NCI-H1930 (cell line): ENCODE measurements at places on chromosomes 13 and 19.

- no peak for DNase-seq
These were observed 2.2 kb downstream of the ABCC4 start for GRCh38 chr13:95298971-95299621.

- DNase-seq, result no peak
These were observed 389.5 kb downstream of the KCNRG start for GRCh38 chr13:50404769-50405168.

- peak; percentile 74 for DNase-seq
These were observed 5.0 kb downstream of the KLK4 start for GRCh38 chr19:50906217-50906616.

- DNase-seq, result no peak
These were observed 120.2 kb downstream of the URI1 start for GRCh38 chr19:30062065-30062906.

- no peak for DNase-seq
These were observed 29.1 kb upstream of the CSNK1A1L start for GRCh38 chr13:37134411-37135041.

DNA sequence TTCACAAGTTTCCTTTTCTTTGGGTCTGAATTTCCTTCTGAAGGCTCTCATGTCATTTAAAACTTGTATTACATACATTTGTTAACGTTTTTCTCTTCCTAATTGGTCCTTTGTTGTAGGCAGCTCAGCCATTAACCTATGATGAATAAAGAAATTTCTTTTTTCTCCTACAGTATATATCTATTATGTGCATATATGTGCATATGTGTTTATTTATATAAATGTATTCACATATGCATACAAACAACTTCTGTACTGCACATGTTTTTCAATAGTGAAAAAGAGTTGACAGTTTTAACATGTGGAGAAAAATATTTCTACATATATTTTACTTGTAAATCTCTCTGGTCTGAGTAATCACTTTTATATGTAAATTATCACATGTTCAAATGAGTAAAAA lies 1674.9 kb upstream of the PCDH20 start:
- no peak for DNase-seq

DNA sequence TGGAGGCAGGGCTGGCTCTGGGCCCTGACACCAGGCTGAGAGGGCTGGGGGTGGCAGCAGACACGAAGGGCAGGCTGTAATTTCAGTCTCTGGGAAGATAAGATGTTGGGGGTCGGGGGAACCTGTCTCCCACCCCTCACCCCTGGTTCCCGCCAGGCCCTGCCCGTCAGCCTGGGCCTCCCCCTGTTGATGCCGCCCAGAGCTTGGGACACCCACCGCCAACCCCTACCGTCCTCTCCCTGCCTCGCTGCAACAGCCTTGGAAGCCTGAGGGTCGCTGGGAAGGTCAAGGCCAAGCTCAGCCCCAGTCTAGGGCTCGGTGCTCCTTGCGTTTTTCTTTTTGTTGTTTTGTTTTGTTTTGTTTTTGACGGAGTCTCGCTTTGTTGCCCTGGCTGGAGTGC lies 14.5 kb downstream of the PALM start:
- DNase-seq, result no peak

GRCh38 chr13:111938741-111939665 lies 127.9 kb upstream of the SOX1 start:
- DNase-seq, result no peak

- no peak for DNase-seq
These were observed 92.5 kb downstream of the RAB20 start for GRCh38 chr13:110468986-110469495.

DNA sequence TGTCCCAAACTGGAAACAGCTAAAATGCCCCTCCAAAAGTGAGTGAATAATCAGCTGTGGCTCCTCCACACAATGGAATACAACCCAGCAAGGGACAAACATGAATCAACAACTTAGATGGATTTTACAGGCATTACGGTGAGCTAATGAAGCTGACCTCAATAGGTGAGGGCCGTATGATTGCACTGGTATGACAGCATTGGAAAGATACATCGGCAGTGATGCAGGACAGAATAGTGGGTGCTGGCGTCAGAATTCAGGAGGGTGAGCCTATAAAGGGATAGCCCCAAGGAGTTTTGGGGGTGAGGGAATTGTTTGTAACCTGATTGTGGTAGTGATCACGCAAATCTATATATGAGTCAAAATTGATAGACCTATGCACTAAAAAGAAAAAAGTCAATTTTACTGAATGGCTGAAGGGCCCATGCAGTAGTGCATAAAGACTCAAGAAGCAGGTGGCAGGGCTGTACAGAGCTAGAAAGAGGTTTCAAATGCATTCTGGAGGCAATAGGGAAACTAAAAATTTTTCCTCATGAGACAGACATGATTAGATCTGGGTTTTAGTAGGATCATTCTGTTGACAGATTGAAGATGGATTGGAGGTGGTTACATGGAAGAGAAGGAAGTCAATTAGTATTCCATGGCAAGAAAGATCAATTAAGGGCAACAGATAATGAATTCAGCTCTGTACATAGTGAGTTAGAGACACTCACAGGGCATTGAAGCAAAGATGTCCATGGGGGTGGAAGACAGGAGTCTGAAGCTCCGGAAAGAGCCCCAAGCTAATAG lies 90.8 kb downstream of the IRS2 start:
- no peak for DNase-seq

DNA sequence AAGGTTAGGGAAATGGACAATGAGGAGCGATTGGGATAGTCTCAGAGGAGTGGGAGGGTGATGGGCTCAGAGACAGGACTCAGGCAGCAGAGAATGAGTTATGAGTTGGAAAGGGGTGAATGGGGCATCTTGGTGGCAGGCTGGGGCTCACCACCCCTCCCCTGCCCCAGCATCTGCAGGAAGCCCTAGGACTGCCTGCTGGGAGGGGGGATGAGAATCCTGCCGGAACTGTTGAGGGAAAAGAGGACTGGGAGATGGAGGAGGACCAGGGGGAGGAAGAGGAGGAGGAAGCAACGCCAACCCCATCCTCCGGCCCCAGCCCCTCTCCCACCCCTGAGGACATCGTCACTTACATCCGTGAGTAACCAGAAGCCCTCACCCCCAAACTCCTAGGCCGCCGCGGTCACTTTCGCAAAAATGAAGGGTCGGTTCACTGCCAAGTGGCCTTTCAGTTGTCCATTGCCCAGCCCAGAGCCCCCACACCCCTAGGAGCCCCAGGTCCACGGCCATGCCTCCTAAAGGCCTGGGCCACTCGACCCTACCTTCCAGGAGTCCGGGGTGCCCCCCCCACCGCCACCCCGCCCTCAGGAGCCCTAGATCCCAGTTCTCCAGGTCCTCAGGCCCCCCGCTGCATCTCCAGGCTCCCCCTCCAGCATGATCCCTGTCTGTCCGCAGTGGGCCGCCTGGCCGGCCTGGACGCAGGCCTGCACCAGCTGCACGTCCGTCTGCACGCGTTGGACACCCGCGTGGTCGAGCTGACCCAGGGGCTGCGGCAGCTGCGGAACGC lies 764 bp downstream of the CLEC11A start:
- DNase-seq, result no peak

DNA sequence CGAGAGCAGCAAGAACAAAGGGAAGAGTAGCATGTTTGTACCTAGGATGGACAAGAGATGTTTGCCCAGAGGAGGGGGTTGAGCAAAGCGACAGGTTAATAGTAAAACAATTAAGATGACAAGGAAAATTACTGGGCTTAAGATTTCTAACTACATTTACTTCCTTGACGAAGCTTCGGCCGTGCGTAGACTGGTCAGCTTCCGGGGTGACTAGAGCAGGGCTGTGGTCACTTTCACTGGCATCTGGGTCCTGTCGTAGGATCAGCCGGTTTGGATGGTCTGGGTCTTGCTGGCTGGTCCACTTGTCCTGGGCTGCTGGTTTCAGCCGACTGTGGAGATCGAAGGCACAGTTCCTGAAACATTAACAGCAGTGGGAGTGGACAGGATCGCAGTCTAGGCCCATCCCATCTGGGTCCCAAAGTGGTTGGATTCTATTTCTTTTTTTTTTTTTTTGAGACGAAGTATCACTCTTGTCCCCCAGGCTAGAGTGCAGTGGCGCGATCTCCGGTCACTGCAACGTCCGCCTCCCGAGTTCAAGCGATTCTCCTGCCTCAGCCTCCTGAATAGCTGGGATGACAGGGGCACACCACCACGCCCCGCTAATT lies 5.0 kb upstream of the BSG start:
- no peak for DNase-seq

GRCh38 chr19:39398297-39398864 lies 7.2 kb downstream of the MED29 start:
- DNase-seq, result no peak

GRCh38 chr19:46715975-46716671 lies 791 bp downstream of the PRKD2 start:
- no peak for DNase-seq

GRCh38 chr19:30670011-30670329 lies 297.8 kb downstream of the ZNF536 start:
- DNase-seq, result no peak

- DNase-seq, result peak; percentile 83
These were observed at the start of gene ZNF878 for GRCh38 chr19:12052497-12053169. ZNF878 (minus strand) TSS chr19:12052961; CDS start chr19:12052801, 160 bp downstream.

- no peak for DNase-seq
These were observed 25.5 kb downstream of the NEK5 start for GRCh38 chr13:52103386-52103785.

DNA sequence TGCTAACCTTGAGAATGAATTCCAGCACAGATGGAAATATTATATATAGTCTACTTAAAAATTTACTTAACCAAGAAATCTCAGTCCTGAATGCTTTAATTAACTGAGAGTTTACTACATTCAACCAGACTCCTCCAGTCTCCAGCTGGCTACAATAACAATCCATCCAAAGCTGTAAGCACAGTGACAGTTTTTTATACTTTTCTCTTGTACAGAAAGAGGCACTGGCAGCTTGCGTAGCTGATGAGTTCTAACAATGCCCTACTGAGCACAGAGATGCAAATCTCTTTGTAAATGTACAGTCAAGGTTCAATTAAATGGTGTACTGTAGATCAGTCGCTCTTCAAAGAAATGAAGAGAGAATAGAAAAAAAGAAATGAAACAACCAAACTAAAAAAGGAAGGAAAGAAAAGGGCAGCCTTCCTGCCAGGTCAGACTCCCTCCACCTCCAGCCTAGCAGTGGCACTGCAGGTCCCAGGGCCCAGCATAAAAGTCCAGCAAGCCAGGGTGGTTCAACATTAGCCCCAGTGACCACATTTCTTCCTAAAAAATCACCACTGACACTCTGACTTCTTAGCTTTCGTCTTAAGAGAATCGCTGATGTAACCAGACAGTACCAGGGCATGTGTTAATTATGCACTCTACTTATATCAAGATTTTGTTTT lies 88.4 kb downstream of the SACS start:
- DNase-seq, result no peak

DNA sequence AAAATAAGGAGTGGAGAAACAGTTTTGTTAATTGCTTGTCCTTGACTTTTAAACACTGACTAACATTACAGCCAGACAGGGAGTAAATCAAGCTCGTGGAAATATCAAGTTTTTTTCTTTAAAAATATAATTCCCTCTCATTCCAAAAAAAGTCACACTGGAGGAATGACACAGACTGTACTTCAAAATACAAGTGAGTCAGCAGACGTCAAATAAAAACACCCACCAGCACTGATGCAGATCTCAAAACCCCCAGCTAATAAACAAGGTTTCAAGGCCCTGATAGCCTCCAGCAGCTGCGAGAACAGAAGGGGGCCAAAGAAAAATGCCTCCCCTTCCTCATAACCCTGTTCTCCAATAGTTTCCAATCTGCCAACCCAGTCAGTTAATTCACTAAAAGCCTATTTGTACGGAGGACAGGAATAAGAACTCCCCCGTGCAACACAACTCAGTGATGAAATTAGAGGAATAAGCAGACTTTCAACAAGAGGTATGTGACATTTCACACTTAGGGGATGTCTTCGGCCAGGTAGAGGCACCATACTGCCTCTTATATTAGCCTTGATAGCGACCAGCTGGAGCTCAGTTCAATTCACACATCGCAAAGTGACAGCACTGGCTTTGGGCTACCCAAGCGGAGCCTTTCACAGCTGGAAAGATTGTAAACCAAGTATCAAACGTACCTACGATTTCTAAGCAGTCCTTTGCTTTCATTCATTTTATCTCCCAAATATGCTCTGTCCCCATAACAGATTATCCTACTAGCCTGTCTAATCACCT lies 561.0 kb upstream of the KLF12 start:
- no peak for DNase-seq

DNA sequence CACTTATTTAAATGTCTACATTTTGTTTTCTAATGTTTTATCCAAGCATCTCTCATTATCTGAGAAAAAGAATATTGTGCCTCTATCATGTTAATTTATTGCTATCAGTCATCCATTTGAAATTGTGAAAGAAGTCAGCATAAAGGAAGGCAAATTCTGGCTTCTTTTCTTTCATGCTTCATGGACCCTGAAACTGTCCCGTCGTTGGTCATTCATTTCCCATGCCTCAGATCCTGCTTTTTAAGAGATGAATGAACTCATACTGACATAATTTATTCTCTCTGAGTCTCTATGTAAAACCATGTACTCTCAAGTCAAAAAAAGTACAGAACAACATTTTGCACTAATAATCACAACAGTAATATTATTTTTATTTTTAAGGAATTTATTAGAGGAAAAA lies 2512.0 kb downstream of the PCDH9 start:
- DNase-seq, result no peak

GRCh38 chr13:46487748-46488147 lies 65.2 kb upstream of the LRCH1 start:
- DNase-seq, result no peak

GRCh38 chr13:39405107-39405506 lies 197.9 kb downstream of the LHFPL6 start:
- no peak for DNase-seq

DNA sequence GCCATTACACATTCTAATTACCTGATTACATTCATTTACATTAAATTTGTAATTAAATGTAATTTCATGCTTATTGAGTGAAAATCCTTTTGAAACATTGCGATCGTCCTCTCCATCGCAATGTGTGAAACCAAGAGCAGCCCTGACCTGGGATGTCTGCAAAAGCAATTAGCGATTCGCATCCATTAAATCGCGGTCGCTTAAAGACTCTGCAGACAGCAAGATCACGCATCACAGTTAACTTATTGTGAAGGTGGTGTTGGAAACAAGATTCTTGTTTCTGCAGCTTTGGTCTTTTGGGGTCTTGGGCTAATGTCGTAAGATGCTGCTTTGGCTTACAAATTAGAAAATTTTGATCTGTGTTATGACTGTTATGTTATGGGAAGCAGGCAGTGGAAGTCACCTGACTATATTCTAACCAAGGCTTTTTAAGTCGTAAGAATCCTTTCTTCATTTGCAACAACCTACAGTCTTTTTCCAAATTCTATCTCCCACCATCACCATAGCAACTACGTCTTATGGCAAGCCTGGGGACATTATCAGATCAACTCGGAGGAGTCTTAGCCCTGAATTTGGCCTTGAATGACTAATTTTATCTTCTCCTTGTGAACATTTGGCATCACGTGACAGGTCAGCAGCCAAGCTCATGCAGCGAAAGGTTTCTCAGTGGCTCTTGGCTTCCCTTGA lies 142.8 kb upstream of the SOX1 start:
- no peak for DNase-seq

DNA sequence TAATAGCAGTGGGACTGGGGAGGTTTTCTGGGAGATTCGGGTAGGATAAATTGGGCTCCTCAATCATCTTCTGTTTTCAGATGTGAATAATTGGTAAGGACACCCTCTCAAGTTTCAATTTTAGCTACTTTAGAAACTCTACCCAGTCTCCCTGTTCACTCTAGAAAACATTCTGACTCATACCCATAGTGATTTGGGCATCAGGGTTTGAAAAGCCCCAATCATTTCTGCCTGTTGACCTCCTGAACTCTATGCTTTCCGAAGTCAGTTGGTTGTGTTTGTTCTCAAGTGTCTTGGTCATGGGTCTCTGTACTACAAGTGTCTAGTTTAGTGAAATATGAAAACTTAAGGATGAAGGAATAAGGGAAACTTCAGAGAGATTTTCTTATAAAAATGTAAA lies 911.3 kb upstream of the GPC6 start:
- DNase-seq, result no peak
